ENCODE measurements at places on chromosomes 16 and 17. TPM values are rescaled to one million over a fixed set of nuclear protein-coding genes. Genes with fewer than 3 reads are reported as not detected.

The LRRC37B gene
- total RNA-seq = 4.7 TPM

The C1QL1 gene
- total RNA-seq = 0.97 TPM

The NHLRC4 gene
- 0.30 TPM for total RNA-seq

The CMTM4 gene
- total RNA-seq = 10.4 TPM

The MYH11 gene
- 62.2 TPM for total RNA-seq

The NPIPA3 gene
- total RNA-seq = 2.0 TPM

The TNFRSF17 gene
- total RNA-seq = not detected

The RPL19 gene
- 753 TPM for total RNA-seq

The ALOX12 gene
- total RNA-seq = not detected

The CA7 gene
- total RNA-seq = not detected

The TBC1D3K gene
- total RNA-seq = not detected

The TBC1D3 gene
- total RNA-seq = not detected

The CES1 gene
- total RNA-seq = 9.9 TPM

The C16orf46 gene
- 1.5 TPM for total RNA-seq

The KRTAP17-1 gene
- not detected for total RNA-seq

The TEX14 gene
- 0.32 TPM for total RNA-seq

The NME4 gene
- total RNA-seq = 65.0 TPM

The CCL17 gene
- not detected for total RNA-seq

The HS3ST3B1 gene
- total RNA-seq = 2.6 TPM

The C17orf100 gene
- total RNA-seq = 0.48 TPM

The ADAMTS18 gene
- not detected for total RNA-seq

The OTOP3 gene
- total RNA-seq = not detected

The ABCC6 gene
- total RNA-seq = 0.38 TPM

The C17orf78 gene
- not detected for total RNA-seq

The NLRC3 gene
- total RNA-seq = 0.67 TPM

The PITPNM3 gene
- total RNA-seq = 0.57 TPM

The BRIP1 gene
- 0.11 TPM for total RNA-seq

The FBXO31 gene
- total RNA-seq = 73.9 TPM

The MGAT5B gene
- total RNA-seq = 0.13 TPM

The NRN1L gene
- 2.1 TPM for total RNA-seq

The NPIPB2 gene
- total RNA-seq = 1.9 TPM

The PIK3R6 gene
- 1.00 TPM for total RNA-seq

The TXNL4B gene
- total RNA-seq = 5.8 TPM

The CCL1 gene
- total RNA-seq = not detected

The TBX6 gene
- total RNA-seq = 0.57 TPM

The SMIM5 gene
- total RNA-seq = 1.7 TPM

The CTRB2 gene
- not detected for total RNA-seq

The FAM171A2 gene
- 0.62 TPM for total RNA-seq

The SLC47A1 gene
- total RNA-seq = 11.8 TPM

The EPOP gene
- total RNA-seq = 2.3 TPM

The PRR15L gene
- total RNA-seq = not detected

The IL17C gene
- not detected for total RNA-seq

The ITGB3 gene
- 5.7 TPM for total RNA-seq

The HIGD1B gene
- 10.3 TPM for total RNA-seq

The PPY gene
- total RNA-seq = not detected

The RFWD3 gene
- 5.8 TPM for total RNA-seq

The ZNF500 gene
- total RNA-seq = 7.2 TPM

The AOC3 gene
- 12.9 TPM for total RNA-seq

Data from cardiac septum (tissue), 1 donor.